ENCODE measurements at places on chromosomes 5 and 9.

GRCh38 chr9:76528056-76528455 is 69.1 kb downstream of the GCNT1 start:
- DNase-seq = no peak

GRCh38 chr9:132319421-132320110 is 35.2 kb downstream of the SETX start:
- DNase-seq = no peak

- DNase-seq = no peak
Measured at GRCh38 chr9:108411632-108412031, 444.2 kb downstream of the ACTL7B start.

GRCh38 chr9:135251331-135251761 is 163.9 kb downstream of the OLFM1 start:
- DNase-seq = no peak

DNA sequence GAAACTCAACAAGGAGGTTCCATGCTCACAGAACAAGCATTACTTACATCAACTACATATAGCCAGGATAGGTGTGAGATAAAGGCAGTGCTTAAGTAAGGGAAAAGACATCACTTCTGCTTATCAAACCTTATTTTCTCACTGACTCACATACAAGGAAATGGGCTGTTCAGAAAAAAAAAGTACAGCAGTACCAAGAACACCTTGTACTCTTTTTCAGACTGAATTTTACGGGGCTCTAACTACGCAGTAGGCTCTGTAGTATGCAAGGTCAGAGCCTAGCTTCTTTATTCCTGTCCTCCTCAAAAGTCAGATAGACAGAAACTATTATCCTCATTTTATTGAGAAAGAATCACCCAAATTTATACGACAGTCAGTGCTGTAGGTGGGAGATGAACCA is 5.8 kb downstream of the PSMB7 start:
- no peak for DNase-seq

- no peak for DNase-seq
Measured at GRCh38 chr5:118006219-118006618, 982.1 kb downstream of the DTWD2 start.

- no peak for DNase-seq
Measured at GRCh38 chr9:8382266-8382665, 582.7 kb upstream of the DMAC1 start.

DNA sequence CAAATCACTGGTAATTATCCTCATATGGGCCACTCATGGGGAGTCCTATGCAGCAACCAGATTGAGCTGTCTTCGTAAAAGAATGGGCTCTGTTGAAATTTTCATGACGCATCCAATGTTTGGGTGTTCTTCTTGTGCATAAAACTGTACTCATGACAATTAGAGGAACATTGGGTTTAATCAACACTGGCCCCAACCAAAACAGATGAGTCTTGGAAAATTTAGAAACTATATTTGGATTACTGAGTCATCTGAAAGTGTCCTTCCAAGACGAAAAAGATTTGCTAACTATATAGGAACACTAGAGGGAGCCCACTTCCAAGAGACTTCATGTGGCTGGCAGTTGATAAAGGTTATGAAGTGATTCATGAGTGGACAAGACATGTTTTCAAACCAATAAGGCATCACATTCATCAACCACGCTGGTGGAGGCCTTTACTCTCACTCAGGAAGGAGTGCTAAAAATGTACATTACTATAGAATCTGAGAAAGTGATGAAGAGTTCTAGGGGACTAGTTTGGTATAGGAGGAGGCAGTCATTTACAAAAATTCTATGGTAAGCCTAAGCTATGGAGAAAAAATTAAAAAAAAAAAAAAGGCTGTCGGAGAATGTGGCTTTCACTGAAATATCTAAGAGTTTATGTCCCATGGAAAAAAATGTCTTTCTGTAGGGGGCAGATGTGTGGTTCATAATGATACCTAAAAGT is 313.5 kb downstream of the PRDM9 start:
- no peak for DNase-seq

GRCh38 chr9:5971740-5972139 is 43.7 kb downstream of the RANBP6 start:
- no peak for DNase-seq

DNA sequence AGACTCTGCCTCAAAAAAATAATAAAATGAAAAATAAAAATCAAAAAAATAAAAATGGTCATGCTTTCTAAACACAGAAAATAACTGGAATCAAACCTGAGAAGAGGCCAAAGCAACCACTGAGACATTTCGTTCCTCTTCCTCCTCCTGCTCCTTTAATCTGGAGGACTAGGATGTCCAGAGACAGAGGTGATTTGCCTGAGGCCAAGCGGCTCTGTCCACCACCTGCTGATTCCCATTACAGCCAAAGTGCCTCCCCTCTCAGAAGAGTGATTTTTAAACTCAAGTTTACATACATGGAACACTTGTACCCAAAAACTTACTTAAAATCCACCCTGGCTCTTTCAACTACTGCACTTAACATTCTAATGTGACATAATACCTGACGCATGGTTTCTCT is 65.6 kb downstream of the TLE1 start:
- no peak for DNase-seq

DNA sequence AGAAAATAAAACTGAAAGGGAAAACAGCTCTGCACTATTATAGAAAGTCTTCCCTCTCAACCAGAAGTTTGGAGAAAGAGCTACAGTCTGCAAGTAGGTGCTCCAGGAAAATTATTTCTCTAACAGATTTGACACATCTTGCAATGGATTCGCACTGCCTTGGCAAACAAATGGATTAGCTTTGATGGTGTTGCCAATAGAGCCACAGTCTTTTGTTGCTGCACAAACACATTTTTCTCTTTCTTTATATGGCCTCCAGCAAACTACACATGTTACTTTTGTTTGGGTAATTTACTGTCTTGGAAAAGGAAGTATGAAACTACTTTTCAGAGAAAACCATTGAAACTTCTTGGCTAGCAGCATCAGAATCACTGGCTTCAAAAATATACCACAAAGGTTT is 523.1 kb downstream of the EFNA5 start:
- DNase-seq = no peak

DNA sequence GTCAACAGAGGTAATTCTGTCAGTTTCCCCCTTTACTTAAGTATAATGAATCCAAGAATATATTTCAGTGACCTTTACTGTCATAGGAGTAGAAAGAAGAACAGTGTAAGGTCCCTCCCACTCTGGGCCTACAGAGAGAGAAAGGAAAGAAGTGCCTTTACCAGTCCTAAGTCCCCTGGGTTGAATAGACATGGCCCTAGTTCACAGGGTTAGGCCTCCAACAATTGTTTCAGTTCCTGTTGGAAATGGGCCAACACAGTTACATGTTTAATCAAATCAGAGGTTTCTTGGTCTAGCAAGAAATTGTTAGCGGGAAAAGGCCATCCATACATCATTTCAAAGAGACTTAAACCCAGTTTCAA is 605.6 kb downstream of the MTRR start:
- DNase-seq = no peak

DNA sequence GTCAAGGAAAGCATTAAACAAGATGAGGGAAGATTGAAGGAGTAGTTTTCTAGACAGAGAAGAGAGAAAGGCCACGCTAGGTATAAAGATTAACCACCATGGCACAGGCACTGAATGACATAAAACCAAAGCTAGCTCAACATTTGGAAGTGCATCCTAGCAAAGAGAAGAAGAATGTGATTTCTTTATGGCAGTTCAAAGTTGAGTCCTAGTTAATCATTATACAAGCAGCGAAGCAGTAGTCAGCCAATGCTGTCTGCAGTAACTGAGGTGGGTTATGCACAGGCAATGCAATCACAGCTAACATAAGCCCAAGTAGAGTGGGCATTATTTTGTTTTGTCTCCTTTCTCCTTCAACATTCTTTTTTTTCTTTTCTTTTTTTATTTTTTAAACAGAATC is 24.0 kb upstream of the ANKRD31 start:
- no peak for DNase-seq

GRCh38 chr5:10479154-10479721 is 37.6 kb downstream of the ROPN1L start:
- DNase-seq = no peak

GRCh38 chr5:110441035-110441434 is 285.4 kb downstream of the TMEM232 start:
- DNase-seq = no peak

GRCh38 chr5:134533115-134533815 is 7.8 kb downstream of the JADE2 start:
- DNase-seq = no peak

GRCh38 chr5:125486634-125487033 is 740.2 kb upstream of the ZNF608 start:
- DNase-seq = no peak

GRCh38 chr9:85269811-85270210 is 471.9 kb downstream of the AGTPBP1 start:
- DNase-seq = no peak

DNA sequence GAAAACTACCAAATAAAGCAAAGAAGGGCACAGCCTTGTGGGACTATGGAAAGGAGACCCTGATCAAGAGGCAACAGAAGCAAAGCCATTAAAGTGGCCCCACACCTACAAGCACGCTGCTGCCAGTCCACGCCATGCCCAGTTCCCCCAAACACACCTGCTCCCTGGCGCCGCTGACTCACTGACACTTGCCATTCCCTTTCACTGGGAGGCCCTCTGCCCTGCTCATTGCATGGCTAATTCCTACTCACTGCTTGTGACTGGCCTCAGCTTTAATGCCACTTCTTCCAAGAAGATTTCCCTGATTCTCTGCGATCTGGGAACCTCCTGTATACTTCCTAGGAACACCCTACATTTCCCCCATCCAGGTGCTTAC is 71.2 kb upstream of the TAF1L start:
- DNase-seq = no peak

DNA sequence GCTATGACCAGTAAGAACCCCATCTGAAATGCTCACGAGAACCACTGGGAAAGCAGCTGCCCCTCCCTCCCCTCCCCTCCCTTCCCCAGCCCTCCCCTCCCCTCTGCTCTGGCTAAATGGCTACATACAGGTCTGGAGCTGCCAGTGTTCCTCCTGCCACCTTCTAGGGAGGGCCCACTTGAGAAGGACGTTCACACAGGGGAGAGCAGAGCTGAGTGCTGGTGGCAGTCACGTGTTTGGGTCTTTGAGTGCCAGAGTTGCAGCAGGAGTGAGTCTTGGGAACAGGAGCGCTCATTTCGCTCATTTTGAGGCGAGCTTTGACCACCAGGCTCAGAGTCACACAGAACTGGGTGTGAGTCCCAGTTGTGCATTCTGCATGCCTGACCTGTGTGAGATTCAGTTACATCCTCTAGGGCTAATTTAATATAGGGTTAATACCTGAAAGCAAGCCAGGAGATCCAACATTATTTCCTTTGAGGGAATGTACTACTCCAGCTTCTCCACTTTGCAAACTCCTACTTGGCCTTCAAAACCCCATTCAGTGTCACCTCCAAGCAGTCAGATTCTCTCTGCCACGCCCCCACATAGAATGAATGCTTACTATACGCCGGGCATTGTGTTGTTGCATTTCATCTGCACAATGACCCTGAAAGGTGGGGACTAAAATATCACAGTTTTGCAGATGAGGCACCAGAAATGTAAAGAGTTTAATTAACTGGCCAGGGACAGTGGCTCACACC is 25.1 kb downstream of the CPLX2 start:
- no peak for DNase-seq

DNA sequence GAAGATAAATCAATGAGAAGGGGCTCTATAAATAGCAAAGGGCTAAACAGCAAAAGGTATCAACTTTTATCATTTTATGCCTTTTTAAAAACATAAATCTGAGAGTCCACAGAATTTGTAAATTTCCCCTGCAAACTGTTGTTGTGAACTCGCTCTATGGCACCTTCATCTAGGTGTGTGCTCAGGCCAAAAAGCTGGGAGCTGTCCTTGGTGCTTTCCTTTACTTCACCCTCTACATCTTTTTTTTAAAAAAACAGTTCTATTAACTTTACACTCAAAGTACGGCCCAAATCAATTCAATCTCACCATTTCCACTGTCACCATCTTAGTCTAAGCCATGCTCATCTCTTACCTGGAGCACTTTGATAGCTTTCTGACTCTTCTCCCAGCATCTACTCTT is 108.2 kb upstream of the GPR151 start:
- no peak for DNase-seq

GRCh38 chr5:1799602-1800471 is at the start of gene MRPL36:
MRPL36 (minus strand) TSS chr5:1799837; CDS start chr5:1798935, 902 bp downstream.
- peak; percentile 94 for DNase-seq

GRCh38 chr9:93243112-93243511 is 59.2 kb downstream of the WNK2 start:
- no peak for DNase-seq

DNA sequence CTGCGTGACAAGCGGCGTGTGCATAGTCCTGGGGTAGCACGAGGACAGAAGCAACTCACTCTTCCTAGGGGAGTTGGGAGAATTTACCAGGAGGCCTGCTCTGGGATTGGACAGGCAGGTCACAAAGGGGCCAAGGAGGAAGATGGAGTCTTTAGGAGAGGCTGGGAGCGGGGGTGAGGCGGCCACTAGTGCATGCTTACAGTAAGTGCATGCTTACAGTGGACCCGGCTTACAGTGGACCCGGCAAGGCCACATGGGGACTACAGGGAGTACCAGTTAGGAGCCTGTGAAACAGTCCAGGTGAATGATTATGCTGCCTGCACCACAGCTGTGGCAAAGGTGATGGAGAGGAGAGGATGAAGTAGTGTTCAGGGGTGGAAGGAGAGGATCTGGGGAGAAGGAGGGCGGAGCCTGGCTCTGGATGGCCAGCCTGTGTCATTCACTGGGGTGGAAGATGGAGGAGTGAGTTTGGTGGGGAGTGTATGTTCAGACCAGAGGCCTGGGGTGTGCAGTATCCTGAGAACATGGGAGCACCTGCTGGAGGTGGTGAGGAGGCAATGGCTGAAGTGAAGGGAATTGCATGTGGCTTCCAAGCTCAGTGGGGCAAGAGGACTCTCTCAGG is 78.7 kb downstream of the CRB2 start:
- DNase-seq = no peak

GRCh38 chr5:83911367-83911919 is 190.8 kb upstream of the HAPLN1 start:
- DNase-seq = no peak

DNA sequence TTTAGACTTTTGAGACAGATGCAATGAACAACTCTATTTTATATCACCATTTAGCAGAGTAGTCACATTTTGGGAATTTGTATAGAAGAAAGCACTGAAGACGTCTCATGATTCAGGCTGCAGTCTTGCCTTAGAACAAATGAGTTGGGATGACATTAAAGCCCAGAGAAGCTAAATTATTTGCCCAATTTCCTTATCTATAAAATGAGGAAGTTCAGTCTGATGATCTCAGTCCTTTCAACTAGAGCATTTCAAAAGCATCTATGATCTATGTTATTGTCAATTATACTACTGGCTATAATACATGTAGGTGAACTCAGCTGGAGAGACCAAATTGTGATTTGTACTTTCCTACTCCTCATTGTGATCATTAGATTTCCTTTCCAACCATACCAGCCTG is 154.1 kb downstream of the OSTF1 start:
- no peak for DNase-seq

GRCh38 chr5:135593141-135593540 is 14.3 kb upstream of the CXCL14 start:
- no peak for DNase-seq

- no peak for DNase-seq
Measured at GRCh38 chr5:73815631-73816030, 189.6 kb downstream of the ARHGEF28 start.

- DNase-seq = no peak
Measured at GRCh38 chr9:113310538-113310937, 7.4 kb upstream of the RNF183 start.

- no peak for DNase-seq
Measured at GRCh38 chr9:120980951-120981350, 54.4 kb upstream of the TRAF1 start.

Measured in T-helper 1 cell (primary cell).